Stimulated activated CD8-positive, alpha-beta memory T cell treated with anti-CD3 and anti-CD28 coated beads, Interleukin-15, amount 100 ng/mL, for 24 hours (primary cell): ENCODE measurements at places on chromosomes 11 and 22.

- DNase-seq: no peak
Observed at GRCh38 chr11:11537372-11537771, 84.4 kb downstream of the GALNT18 start.

- no peak for DNase-seq
Observed at GRCh38 chr11:61292356-61292755, 2.8 kb downstream of the VWCE start.

GRCh38 chr11:44246726-44247125 lies 63.2 kb downstream of the ALX4 start:
- DNase-seq: no peak

DNA sequence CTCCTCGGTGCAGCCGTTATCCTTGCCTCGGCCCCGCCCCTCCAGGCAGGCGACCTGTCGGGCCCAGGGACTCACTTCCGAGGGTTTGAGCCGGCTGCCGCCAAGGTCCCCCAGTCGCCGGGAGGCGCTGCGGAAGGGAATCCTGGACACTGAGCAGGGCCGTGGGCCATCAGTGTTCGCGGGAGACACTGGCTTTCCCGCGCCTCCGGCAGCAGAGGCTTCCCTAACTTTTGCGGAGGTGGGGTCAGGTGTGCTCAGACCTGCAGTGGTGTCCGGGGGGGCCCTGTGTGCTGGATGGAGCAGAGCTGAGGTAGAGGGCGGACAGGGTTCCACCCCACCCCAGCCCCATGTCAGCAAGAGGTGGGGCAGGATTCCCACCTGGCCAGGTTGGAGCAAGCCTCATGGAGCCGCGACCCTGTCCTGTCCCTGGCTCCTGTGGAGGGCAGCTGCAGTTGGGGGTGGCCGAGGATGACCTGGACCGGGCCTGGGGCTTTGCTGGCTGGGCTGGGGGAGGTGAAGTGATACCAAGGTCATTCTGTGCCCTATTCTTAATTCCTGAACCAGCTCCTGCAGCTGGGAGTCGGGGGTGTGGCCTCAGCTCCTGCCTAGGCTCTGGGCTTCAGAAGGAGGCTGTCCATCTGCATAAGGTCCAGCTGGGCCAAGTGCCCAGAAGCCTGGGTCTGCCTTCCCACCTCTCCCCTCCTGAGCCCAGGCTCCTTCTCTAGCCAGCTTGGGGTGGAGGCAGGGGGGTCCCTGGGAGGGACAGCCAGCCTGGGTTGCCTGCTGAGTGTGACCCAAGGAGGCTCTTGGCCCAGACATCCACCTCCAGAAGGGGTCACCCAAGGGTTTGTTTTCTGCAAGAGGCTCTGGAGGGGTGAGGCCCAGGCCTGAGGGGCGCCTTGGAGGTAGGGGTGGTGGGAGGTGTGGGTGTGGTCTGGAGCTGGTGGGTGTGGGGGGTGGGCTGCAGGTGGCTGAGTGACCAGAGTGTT lies 8.4 kb downstream of the TSPAN4 start:
- DNase-seq: no peak

DNA sequence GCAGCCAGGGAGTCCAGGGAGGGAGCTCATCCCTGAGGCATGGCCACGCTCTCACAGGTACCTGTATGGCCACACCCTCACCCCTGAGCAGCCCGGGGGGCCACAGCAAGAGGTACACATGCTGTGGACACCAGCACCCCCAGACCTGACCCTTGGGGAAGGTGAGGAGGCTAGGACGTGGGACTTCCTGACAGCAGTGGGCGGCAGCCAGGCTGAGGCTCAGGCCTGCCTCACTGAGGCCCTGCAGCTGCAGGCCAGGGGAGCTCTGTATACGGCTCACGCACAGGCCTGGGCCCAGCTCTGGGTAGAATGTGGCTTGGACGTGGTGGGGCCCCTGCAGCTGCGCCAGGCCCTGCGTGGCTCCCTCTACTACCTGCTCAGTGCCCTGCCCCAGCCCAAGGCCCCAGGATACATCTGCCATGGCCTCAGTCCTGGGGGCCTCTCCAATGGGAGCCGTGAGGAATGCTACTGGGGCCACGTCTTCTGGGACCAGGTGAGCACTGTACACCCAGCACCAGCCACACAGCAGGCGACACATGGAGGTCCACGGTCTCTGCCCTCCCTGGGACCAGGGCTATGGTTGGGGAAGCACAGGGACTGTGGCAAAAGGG lies 1.8 kb downstream of the PGGHG start:
- no peak for DNase-seq

GRCh38 chr11:69109101-69109500 lies 46.6 kb upstream of the SMIM38 start:
- DNase-seq: no peak

GRCh38 chr22:32864596-32864995 lies 63.1 kb downstream of the TIMP3 start:
- DNase-seq: no peak

- no peak for DNase-seq
Observed at GRCh38 chr11:87266751-87267150, 229.0 kb downstream of the TMEM135 start.

DNA sequence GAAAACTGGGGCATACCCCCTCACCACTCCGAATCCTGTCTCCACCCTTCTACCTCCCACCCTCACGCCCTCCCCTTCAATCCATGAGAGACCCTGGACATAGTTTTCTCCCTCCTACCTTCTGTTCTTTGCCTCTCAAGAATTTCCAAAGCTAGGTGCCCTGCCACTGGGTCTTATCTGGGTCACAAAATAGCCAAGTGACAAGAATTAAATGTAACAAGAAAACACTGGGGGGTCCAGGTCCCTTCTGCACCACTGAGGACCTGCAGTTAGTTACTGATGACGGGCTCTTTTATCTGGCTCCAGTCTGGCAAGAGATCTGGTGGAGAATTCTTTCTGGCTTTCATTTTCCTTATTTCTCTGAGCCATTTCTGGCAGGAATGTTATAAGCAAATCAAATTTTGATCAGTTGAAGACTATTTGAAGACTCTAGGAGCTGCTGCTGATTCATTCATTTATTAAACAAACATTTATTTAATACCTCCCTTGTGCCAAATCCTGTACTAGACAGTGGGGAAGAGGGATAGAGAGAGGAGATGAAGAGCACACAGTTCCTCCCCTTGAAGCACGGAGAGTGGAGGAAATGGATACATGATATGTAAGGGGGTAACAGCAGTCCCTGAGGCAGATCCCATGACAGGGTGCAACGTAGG lies 135.2 kb downstream of the RRAS2 start:
- no peak for DNase-seq

- DNase-seq: no peak
Observed at GRCh38 chr11:83158965-83159901, 2.3 kb downstream of the PCF11 start.

DNA sequence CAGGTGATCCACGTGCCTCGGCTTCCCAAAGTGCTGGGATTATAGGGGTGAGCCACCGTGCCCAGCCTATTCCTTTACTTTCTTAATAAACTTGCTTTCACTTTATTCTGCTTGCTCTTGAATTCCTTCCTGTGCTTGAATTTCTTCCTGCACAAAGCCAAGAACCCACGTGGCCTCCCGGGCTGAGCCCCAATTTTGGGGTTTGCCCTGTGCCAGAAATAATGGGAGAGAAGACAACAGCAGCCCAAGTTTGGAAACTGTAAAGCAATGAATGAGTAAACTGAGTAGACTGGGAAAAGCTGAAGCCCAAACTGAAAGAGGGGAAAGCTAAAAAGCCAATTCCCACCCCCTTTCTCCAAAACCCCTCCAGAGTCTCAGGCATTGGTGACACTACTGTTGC lies 136.4 kb downstream of the NECTIN1 start:
- DNase-seq: no peak

- no peak for DNase-seq
Observed at GRCh38 chr11:128686745-128687177, 7.1 kb upstream of the FLI1 start.

DNA sequence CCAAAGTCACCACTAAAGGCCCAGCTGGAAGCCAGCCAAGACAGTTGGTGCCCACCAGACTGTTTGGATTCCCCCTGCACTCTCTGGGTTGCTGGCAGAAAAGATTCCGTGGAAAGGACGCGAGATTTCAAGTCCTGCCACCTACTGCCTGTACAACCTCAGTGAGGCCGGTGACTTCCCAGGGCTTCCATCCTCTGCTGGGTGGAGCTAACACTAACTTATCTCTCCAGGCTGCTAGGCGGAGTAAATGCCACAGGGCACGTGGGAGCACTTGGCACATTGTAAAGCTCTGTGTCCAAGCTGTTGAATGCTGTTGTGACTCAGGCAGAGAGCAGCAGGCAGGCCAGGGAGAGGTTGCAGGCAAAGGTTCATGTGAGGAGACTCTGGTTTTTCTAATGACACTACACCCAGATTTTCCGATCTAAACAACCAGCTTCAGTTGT lies 50.9 kb upstream of the CDON start:
- no peak for DNase-seq

GRCh38 chr11:46315033-46315738 lies 32.1 kb upstream of the DGKZ start:
- DNase-seq: peak; percentile 61

DNA sequence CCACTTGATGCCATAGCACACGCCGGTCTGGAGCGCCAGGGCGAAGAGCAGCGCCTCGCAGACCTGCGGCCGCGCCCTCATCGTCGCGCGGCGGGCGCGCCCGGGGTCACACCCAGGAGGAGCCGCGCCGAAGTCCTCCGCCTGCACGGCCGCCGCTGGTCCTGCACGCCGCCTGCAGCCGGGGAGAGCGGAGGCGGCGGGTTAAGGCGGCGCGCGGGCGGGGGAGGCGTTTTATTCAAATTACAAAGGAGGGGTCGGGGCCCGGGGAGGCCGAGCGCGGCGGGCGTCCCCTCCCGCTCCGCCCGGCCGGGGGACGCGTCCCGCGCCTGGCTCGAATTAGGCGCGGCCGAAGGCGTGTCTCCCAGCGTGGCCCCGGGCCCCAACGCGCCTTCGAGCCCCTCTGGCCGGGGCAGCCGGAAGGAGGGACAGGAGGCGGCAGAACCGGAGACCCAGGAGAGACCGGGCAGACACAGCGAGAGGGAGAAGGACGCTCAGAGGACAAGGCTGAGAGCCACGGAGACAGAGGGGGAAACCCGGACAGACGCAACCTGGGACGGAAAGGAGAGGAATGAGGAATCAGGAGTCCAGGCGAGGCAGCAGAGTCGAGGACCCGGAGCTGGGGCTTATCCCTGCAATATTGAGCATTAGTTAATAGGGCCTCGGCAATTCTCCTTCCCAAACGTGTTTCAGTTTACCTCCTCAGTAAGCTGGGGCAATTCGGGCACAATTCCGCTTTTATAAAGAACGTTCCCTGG lies at the start of gene WNT11:
Gene WNT11, minus strand, starts transcription at position 176 of the 755 bp plus-strand sequence. Its CDS starts 95 bp downstream, at position 81.
- no peak for DNase-seq

GRCh38 chr11:12174128-12174476 lies 63.7 kb downstream of the MICAL2 start:
- no peak for DNase-seq

GRCh38 chr22:40189997-40190396 lies 12.3 kb downstream of the TNRC6B start:
- no peak for DNase-seq

DNA sequence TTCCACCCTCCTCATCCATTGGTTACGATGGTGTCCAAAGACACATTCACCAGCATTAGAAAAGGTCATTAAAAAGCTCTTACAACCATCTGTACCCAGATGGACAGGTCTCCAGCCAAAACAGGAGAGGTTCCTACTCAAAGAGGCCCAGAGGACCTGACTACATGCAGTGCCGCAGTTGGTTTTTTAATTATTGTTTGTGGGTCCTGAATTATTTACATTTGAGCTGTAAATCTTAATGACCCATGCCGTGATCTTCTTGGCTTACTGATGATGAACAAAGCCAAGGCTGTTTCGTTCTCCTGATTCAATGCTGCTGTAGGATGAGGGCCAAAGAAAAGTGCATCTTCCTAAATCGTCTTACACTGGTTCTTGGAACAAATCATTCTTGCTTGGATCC lies 83.7 kb downstream of the CADM1 start:
- DNase-seq: no peak

GRCh38 chr11:85810521-85810870 lies 445 bp downstream of the SYTL2 start:
- no peak for DNase-seq

- DNase-seq: no peak
Observed at GRCh38 chr11:63567044-63567840, 4.1 kb upstream of the PLAAT2 start.

DNA sequence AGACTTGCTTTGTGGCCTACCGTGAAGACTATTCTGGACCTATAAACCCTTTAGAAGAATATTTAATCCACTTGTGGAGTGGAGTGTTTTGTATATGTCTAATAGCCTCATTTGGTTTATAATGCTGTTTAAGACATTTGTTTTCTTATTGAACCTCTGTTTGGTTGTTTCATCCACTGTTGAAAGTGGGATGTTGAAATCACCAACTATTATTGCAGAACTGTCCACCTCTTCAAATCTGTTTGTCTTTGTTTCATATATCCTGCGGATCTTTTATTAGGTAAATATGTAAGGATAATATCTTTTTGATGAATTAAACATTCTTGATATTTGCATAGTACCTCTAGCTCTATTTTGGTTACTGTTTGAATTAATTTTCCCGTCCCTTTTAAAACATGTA lies 49.1 kb downstream of the XKR3 start:
- DNase-seq: no peak

- DNase-seq: no peak
Observed at GRCh38 chr11:69156673-69157155, 979 bp downstream of the SMIM38 start.

- DNase-seq: no peak
Observed at GRCh38 chr11:47593934-47594855, at the start of gene C1QTNF4. Gene C1QTNF4 (minus strand): TSS chr11:47594411. CDS start chr11:47590810, 3,601 bp downstream.
